ENCODE measurements at places on chromosomes 6 and 20.

DNA sequence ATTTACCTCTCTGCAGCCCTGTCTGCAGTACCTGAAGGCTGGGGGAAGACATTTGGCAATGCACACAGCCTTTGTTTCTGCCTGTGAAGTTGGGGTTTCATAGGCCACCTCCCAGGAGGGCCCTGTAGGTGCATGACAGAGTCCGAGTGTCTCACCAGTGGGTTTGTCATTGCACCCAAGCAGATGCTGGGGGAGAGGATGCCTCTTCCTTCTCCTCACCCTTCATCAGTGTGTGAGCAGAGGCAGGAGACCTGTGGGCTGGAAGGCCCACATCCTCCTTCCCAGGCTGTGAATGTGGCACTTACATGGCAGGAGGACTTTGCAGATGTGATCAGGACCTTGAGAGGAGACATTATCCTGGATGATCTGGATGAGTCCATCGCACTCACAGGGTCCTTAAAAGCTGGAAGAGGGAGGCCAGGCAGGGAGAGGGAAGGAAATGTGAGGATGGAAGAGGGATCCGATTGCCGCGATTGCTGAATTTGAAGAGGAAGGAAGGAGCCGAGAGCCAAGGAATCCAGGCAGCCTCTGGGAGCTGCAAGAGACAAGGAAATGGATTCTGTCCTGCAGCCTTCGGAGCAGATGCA lies 30.4 kb downstream of the SYNJ2 start:
- DNase-seq: no peak

DNA sequence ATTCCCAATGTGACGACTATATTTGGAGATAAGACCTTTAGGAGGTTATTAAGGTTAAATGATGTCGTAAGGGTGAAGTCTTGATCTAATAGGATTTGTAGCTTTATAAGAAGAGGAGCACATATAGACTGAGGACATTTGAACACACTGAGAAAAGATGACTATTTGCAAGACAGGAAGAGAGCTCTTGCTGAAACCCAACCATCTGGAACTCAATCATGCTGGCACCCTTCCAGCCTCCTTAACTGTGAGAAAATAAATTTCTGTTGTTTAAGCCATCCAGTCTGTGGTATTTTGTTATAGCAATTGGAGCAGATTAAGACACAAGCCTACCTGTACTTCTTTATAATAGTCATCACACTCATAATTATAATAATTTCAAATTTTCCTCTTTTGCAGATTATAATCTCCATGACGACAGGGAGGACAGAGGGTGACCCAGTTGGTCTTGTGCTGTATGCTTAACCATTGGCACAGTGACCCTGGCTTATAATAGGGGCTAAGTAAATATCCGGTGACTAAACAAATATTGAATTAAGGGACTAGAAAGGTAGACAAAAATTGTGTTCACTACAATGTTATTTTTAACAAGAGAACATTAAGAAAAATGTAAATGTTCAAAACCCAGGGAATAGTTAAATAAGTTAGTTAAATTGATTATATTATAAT lies 206.4 kb upstream of the HDDC2 start:
- no peak for DNase-seq

DNA sequence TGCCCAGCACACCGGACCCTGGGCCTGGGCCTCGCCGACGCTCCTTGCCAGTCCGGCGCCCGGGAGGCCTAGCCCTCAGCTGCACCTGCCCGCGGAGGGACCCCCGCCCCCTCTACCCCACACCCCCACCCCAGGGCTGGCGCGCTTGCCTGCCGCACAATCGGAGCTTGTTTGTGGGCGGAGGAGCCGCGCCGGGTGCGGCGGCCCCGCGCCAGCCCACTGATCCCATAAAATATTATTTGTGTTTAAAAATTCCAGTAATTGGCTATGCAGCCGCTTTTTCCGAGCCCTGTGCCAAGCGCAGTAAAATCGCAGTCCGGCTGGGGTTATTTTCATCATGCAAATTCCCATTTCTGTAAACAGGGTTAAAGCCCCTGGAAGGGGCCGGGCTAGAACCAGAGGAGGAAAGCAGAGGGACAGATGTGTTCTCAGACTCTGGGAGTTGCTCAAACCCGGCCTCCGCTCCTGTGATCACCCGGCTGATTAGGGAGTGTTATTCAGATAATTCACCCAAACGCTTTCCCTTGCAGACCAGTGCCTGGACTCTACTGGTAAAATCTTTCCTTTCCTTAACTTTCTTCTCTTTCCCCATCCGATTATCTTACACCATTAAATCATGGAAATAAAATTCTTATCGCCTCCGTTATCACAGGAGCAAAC lies 93.1 kb downstream of the NCR2 start:
- DNase-seq: no peak

DNA sequence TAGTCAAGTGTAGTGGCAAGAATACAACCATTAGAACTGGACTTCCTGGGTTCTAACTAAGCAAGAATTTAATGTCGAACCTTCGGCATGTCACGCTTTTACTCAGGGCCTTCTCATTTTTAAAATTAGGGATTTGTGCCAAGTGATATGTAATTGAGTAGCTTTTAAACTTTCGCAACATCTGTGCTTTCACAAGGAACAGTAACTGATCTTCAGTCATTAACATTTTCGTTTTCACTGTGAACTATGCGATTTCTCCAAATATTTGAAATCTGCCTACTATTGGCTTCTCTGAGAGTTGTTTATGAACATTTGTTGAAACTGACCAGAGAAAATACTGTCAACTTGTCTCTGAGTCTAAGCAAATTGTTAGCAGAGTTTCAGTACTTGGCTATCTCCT lies 27.6 kb downstream of the GRM1 start:
- no peak for DNase-seq

DNA sequence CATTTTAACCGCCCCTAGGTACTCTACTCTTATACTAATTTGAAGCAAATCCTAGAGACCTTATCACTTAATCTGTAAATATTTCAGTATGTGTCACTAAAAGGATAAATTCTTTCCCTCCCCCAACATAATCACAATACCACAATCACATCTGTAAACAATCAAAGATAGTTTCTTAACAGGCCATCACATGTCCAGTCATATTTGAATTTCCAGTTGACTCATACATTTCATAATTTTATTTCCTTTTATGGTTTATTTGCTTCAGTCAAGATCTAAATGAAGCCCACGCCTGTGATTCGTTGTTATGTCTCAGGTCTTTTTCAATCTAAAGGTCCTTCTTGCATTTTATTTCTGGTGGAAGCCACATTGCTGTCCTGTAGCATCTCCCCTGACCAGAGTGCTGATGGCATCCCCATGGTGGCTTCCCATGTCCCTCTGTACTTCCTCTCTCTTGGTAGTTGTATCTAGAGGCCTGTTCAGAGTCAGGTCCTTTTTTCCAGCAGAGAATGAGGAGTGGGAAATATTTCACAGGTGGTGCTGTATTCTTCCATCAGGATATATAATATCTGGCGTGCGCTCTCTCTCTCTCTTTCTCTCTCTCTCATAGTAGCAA lies 128.6 kb upstream of the SLC22A23 start:
- no peak for DNase-seq

Data from NCI-H1930 (cell line).